ENCODE measurements at places on chromosomes 6 and 20.

DNA sequence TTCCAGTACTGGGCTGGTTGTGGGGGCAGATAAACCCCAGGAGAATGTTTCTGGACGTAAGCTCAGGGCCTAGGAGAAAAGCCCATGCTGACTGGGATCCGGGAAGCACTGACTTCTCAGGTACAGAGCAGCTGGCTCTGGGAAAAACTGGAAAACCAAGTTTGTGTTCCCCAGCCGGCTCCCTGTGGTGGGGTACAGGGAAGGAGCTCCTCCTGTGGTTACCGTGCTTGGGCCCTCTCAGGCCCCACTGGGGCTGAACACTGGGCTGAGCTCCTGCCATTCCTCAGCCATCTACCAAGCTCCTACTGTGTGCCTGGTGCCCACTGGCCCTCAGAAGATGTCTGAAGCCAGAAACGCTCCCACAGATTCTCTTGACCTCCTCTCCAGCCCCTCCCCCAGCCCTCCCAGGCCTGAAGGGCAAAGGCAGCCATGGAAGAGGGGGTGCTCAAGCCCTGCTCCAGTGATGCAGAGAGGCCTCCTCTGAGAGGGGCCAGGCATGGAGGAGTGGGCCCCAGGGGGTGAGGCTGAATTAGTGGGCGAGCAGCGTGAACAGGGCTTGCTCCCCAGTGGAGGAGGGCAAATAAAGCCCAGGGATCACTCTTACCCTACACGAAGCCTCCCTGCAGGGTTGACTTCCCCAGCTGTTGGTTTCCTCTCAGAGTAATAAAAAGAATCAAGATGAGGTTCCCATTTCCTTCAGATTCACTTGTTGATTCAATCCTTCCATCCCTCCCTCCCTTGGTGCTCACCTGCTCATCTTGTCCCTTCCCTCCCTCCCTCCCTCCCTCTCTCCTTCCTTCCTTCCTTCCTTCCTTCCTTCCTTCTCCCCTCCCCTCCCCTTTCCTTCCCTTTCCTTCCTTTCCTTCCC, 100.0 kb downstream of the VEGFA start:
- DNase-seq: no peak

GRCh38 chr6:139732451-139732850, 358.0 kb upstream of the CITED2 start:
- peak; percentile 20 for DNase-seq

GRCh38 chr6:130368576-130368975, 2.8 kb downstream of the TMEM200A start:
- no peak for DNase-seq

DNA sequence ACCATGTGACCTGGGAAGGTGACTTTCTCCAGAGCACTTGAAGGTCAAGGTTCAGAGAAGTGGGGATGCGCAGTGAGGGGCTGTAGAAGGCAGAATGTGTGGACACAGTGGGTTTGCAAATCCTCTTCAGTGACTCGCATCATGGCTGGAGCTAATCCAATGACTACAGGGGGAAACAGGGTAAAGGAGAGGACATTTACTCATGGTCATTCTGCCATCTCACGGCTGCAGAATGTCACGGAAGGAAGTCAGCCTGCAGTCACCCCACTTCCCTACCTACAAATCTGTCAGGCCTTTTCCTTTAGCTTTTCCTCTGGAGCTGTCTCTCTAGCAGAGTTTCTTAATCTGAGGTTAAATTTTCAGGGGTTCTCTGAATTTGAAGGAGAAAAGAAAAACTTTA, 337.6 kb downstream of the CDC5L start:
- no peak for DNase-seq

DNA sequence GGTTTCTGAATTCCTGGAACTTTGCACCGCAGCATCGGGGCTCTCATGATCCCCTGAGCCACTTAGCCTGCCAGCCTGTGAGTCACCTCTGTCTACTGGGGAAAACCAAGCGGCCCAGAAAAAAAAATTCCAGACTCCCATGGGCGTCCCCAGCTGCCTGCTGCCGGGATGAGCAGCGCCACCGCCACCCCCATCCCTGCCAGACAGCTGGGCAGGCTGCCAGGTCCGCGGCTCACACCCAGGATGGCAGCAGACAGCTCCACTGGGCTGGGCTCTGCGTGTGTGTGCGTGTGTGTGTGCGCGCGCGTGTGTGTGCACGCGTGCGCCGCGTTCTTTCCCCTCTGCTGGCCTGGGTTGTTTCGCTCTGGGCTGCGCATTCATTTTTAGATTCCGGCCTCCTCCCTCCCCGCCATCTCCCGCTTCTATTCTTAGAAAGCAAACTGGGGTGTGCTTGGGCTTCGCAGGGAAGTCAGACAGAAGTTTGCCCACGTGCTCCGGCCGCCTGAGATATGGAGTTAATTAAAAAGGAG, 38.9 kb upstream of the PMEPA1 start:
- peak; percentile 39 for DNase-seq

GRCh38 chr6:128422871-128423270, 97.5 kb downstream of the PTPRK start:
- DNase-seq: no peak

- DNase-seq: no peak
These were observed 20.9 kb upstream of the KCNG1 start for GRCh38 chr20:51043811-51044210.

DNA sequence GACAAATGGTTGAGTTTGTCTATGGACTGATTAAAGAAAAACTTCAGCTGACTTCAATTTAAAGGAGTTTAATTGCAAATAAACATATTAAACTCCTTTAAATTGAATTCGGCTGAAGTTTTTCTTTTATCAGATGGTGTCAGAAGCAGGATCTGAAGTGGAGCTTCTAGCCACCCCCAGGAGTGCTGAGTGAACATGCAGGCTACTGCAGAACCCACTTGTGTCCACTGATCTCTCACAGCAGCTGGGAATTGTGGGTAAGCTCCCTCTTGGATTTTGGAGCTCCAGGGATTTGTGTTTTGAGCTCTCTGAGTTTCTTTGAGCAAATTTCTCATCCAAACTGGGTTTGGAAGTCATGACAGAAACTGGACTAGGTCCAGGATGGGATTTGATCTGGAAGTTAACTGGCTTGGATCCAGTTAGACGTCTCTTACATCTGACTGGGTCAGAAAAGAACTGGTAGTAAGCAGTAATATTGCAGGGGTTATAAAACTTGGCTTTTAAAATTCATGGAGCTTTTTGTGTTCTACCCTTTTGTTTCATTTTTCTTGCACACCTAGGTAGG, 95.8 kb upstream of the UST start:
- no peak for DNase-seq

- DNase-seq: no peak
These were observed 146.5 kb upstream of the ZNF217 start for GRCh38 chr20:53739799-53740785.

DNA sequence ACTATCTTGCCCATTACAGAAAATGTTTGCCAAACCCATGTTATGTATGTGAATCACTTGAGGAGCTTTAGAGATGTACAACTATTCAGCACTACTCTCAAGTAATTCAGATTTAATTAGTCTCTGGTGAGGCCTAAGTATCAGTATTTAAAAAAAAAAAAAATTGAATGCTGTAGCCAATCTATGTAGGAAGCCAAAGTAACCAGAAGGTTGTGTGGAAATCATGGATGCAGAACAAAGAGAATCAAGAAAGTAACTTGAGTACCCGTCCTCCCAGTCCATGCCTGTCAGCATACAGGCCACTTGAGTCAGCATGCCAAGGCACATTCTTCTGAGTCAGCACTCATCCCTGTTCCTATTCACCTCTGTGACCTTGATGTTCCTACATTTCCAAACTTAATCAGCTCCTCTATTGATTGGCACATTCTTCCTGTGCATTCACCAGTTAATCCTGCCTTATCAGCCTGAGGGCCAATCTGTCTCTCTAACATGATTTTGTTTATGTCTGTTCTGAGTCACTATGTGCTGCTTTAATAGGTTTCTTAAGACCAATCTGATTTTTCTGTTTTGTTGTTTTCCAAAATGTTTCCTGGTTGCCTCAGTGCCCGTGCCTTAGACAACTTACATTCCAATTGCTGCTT, 165.6 kb downstream of the KCNQ5 start:
- peak; percentile 65 for DNase-seq

GRCh38 chr20:43432498-43432897, 25.2 kb upstream of the SRSF6 start:
- DNase-seq: no peak

GRCh38 chr6:166955121-166955864, 1.1 kb downstream of the RNASET2 start:
- DNase-seq: peak; percentile 53

DNA sequence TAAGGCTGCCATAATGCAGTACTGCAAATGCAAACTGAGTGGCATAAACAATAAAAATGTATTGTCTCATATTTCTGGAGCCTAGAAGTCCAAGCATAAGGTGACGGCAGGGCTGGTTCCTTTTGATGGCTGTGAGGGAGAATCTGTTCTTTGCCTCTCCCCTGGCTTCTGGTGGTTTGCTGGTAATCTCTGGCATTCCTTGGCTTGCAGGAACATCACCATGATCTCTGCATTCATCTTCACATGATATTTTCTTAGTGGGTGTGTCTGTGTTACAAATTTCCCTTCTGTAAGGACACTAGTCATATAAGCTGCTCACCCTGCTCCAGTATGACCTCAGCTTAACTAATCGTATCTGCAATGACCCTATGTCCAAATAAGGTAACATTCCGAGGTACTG, 1104.2 kb upstream of the CITED2 start:
- DNase-seq: no peak

GRCh38 chr6:27213544-27214125, 33.9 kb upstream of the PRSS16 start:
- DNase-seq: no peak

DNA sequence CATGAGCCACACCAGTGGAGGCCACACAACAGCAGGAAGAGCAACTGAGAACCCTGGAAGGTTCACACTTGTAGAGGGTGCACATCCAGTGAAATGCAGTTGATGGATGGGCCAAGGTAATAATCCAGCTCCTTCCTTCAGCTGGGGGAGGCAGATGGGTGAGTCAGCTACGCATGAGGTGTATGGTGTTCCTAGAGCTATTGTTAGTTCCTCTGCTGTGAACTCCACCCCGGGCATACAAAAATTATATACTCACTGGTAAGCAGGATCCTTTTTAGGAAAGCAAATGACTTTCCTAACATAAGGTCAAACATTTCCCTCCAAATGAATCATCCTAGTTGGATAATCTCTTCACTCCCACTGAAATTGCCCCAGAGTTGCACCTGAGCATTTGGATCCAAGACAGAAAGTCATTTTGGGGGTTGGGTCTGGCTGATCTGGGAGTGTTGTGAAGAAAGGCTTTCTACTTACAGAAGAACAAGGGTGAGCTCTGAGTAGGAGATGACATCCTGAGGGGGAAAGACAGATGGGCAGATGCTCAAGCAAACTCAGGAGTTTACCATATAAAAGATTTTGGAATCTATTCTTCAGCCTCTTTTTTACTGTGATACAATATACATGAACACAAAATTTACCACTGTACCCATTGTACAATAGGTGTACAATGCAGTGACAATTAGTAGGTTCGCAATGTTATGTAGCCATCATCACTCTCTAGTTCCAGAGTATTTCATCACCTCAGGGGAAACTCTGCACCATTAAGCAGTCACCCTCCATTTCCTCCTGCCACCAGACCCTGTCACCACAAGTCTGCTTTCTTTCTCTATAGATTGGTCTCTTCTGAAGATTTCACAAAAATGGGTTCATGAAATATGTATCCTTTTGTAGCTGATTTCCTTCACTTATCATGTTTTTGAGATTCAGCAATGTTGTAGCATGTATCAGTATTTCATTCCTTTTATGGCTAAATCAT, 11.1 kb downstream of the HLA-F start:
- no peak for DNase-seq

GRCh38 chr20:775679-776135, 7.4 kb upstream of the SLC52A3 start:
- DNase-seq: peak; percentile 84

- DNase-seq: no peak
These were observed 12.4 kb upstream of the MAP3K4 start for GRCh38 chr6:160979061-160979708.

DNA sequence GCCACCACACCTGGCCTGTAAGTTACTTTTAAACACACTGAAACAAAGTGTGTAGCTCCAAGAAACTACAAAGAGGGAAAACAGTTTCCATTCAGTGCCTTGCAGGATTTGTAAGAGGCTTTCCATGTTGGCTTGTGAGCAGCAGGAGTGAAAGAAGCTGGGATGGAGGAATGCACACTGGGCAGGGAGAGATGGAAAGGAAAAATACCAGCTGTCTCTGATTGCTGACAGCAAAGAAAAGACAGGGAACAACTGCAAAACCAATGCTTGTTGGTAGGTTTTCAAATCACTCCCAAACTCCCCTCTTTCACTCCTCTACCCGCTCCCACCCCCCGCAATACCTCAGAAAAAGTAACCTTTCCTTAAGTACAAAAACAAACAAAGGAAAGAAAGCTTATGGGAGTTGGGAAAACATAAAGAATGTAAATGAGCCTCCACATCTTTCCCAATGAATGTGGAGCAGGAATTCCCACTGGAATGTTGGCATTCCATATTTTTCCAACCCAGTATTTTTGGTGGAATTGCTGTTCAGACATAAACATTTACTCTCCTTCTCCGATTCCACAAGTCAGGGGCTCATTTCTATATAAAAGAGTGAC, 166.1 kb downstream of the THBS2 start:
- DNase-seq: no peak

GRCh38 chr6:95133578-95133977, 443.8 kb upstream of the MANEA start:
- DNase-seq: peak; percentile 74

DNA sequence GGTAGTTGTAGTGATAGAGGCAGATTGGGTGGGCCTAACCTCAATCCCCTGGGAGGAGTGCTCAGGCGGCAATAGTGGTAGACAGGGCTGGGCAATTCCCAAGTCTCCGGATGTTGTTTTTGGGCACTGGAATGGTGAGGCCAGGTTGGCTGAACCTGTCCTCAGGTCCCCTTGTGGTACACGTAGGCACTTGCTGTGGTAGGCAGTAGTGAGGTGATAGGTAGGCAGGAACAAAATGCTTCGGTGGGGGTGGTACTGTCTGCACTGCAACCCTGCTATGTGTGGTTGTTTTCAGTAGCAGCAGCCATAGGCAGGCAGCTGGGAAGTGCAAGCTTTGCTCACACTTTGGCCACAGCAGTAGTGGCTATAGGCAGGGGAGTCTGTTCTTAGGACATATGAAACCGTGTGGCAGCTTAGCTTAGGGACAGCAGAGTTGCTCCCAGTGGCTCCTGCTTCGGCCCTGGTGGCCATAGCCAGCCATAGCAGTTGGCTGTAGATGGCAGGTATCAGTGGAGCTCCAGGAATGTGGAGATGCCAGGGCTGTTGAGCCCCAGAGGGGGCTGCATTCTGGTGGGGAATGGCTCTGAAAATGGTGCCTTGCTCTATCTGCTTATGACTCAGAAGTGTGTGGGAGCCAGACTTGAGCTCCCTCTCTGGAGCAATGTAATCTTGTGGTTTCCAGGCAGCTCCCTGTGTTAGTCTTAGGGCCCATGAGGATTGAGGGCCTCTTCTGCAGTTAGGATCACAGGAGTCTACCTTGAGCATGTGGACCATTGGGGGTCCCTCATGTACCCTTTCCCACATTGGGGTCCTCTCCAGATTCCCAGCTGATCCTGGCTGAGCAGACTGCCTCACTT, 241.8 kb upstream of the BMP2 start:
- DNase-seq: peak; percentile 22

All from DMS53 (cell line).